ENCODE measurements at places on chromosomes 16 and 17.

DNA sequence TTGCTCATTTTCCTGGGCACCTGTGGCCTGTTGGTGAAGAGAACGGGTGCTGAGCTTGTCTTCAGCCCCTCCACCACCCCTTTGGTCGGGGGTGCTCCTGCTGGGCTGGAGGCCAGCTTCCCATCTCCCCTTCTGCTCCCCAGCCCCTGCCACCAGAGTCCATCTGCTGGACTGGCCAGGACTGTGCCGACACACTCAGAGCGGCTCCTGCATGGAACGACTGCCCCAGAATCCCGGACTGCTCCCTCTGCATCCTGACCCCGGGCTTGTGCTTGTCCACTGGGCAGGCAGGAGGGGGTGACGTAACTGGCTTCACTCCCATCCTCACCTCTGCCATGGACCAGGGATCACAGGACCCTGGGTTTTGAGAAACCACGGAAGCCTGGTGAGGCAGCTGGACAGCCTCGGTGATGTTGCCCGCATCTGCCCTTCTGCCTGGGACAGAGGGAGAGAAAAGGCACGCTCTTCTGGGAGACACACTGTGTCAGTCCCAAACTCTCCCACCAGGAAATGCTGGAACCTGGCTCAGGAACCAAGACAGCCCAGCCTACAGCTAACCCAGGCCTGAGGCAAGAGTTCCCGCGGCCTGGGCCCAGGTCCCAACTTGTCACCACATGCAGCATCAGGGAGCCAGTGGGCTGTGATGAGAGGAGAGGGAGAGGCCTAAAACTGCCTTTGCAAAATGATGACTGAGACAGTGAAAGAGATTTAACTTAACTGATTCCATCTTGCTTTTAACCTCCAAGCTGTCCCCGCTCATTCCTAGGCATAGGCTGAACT is 16.1 kb upstream of the GSDMA start:
- no peak for DNase-seq

DNA sequence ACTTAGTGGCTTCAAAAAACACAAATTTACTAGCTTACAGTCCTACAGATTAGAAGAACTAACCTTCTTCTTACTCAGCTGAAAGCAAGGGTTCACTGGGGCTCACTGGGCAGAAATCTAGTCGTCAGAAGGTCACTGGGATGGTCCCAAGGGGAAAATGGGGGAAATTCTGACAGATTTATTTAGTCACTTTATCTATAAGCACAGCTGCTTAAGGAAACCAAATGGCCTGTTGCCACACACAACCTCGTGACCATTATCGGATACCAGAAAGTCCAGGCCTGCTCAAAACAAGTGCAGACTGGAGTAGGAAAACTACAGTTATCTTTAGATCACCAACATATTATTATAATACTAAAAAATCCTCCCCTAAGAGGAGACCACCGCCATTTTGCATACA is 374.6 kb upstream of the ASIC2 start:
- DNase-seq: no peak

- DNase-seq: no peak
These were observed 26.9 kb upstream of the LITAF start for GRCh38 chr16:11613381-11614303.

DNA sequence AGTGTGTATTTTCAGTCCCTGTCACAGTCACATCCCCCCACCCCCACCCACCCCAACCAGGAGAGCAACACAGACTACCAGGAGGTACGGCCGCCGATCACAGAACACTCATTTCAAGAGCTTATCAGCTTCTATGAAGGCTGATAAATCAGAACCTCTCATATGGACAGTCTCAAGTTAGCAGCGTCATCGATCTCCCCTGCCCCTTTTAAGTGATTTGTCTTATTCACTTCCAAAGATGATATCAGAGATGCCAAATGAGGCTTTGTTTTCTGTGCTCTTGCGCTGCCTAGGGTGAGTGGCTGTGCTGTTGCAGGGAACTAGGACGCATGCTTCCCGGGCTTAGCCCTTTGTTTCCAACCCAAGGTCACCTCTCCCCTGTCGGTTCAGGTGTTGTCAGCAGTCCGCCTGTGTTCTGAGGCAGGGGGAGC is 26.8 kb upstream of the PMFBP1 start:
- DNase-seq: no peak

GRCh38 chr17:14471052-14471451 is 170.2 kb downstream of the HS3ST3B1 start:
- no peak for DNase-seq

- no peak for DNase-seq
These were observed 55.0 kb downstream of the STH start for GRCh38 chr17:46053911-46054534.

DNA sequence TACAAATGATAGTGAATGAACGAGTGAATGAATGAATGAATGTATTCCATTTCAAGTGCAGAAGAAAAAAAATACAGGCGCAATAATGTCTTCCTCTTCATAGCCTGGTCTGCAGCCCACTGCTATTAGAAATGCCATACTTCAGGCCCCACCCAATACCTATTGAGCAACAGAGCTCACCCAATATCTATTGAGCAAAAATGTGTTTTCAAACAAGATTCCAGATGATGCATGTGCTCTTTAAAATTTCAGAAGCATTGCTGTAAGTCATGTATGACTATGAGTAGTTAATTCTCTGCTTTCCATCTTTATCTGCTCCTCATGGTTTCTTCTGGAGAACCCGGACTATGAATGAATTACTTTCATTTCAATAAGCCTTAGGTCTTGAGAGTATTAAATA is 308.2 kb downstream of the XYLT1 start:
- DNase-seq: no peak

DNA sequence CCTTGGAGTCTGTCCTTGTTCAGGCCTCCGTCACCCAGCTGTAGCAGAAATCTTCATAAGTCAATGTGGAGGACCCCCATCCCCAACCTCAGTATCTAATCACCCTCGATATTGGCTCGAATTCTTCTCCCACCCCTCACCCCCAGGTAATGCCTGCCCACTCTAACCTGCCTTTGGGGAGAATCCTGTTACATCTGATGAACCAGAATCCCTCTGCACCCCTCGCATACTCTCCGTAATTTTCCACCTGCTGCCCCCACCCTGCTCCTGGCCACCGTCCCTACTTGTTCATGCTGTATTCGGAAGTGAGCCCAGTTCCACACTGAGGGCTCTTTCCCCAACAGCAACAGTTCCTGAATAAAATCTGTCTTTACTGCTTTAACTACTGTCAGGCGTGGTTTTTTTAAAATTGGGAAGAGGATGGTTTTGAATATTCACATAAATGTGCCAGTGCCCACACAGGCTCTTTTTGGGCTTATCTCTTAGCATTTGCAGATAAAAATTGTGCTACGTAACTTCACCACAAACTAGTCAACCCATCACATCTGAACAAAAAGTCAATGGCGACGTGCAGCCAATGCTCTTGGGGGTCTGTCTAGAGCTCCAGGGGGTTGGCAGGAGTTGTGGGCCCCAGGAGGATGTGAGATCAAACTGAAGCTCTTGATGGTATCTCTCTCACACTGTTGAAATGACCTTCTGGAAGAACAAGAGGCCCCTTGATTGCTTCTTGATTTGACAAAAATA is 73.7 kb downstream of the NETO2 start:
- DNase-seq: no peak

GRCh38 chr16:57775661-57776469 is 26.4 kb downstream of the KIFC3 start:
- no peak for DNase-seq

- DNase-seq: no peak
These were observed 84.8 kb downstream of the IRF8 start for GRCh38 chr16:85983606-85984230.

DNA sequence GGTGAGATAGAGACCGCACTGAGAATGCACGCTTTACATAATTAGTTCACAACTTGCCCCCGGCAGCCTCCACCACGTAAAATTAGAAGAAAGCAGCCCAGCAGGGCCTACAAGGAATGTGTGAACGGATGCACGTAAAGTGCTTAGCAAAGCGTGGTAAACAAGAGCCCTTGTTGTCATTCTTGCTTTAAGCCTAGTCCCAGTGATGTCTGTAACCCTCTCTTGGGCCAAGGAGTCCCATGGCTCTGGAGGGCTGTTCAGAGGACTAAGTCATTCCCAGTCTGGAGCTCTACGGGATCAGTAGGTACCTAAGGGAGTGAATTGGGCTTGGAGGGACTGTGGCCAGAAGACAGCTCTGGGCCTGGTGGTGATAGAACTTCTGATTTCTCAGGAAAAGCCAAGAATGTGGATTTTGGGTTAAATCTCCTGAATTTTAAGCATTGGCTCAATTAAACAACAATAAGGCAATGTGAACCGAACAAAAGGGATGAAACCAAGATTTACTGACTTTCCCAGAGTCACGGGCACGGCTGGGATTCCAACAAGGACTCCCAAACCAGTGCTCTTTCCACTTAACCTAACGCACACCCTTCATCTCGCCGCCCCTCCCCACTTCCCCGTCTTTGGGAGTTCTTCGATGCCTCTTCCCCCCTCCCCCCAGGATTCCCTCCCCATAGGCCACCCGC is 775 bp upstream of the CHP2 start:
- DNase-seq: no peak

DNA sequence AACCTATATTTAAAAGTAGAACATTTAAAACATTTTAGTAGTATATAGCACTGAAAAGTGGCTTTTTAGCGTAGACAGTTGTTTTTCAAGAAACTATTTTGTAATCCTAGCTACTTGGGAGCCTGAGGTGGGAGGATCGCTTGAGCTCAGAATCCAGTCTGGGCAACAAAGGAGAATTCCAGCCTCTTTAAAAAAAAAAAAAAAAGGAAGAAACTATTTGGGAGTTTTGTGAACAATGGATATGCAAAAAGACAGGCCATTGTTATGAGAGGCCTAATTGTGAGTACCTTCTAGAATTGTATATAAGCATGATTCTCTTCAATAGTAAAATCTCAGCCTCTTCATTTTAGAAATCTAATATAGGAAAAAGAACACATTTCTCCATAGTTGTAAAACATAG is 17.6 kb downstream of the OMG start:
- no peak for DNase-seq

- peak; percentile 92 for DNase-seq
These were observed 8.5 kb upstream of the THAP11 start for GRCh38 chr16:67833415-67834241.

GRCh38 chr16:48864055-48864454 is 254.1 kb upstream of the N4BP1 start:
- DNase-seq: no peak

DNA sequence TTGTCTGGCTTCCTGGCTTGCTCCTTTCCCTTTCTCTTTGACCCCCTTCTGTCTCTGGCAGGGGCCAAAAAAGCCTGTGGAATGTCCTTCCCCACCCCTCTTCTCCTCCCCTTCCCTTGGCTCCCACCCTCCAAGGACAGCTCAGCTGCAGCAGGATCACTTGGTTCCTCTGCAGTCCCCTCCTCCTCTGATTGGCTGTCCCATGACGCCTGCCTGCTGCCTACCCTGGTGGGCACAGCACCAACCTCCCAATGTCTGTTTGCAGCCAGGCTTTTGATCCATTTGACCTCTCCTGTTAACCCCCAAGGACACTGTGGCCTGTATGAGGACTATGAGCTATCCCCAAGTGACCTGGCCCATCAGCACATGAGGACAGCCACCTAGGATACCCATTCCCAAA is 14.8 kb upstream of the MTMR4 start:
- DNase-seq: no peak

- DNase-seq: no peak
These were observed 58.5 kb downstream of the IQCK start for GRCh38 chr16:19776565-19776964.

- no peak for DNase-seq
These were observed 39.4 kb upstream of the CDH5 start for GRCh38 chr16:66326991-66327513.

GRCh38 chr17:40806131-40806530 is 6.4 kb upstream of the KRT28 start:
- DNase-seq: no peak

DNA sequence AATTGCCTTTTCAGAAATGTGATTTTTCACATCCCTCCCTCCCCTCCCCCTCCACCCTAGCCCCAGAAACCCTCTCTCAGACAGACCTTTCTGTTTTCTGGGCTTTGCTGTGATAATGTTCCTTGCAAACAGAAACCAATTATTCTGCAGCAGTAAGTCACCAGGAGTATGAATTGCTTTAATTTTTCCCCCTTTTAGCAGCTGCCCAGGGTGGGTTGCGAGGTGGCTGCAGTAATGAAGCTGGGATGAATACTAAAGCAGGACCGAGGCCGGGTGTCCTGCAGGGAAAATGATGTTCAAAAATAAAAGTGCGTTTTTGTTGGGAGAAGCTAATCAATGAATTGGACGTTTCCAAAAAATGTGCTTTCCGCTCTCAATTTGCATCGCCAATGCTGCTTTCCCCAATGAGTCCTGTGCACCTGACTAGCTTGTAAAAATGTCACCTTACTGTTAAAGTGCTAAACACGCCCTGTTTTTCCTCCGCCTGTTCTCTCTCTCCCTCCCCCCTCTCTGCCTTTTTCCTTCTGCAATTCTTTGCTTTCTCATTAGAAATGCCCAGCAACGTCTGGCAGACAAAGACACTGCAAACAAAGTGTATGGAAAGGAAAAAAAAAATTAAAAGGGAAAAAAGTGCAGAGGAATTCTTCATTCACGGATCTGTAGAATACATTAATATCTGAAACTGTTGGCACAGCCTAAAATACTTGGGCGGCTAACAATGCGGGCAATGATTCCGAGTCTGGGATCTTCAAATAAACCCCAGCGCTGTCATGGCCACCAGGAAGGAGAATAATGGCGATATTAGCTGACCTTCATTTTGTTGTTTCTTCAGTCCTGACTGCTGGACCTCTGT is 244.1 kb downstream of the STX8 start:
- DNase-seq: no peak

GRCh38 chr17:36602924-36603384 is 1.6 kb downstream of the MRM1 start:
- peak; percentile 78 for DNase-seq

DNA sequence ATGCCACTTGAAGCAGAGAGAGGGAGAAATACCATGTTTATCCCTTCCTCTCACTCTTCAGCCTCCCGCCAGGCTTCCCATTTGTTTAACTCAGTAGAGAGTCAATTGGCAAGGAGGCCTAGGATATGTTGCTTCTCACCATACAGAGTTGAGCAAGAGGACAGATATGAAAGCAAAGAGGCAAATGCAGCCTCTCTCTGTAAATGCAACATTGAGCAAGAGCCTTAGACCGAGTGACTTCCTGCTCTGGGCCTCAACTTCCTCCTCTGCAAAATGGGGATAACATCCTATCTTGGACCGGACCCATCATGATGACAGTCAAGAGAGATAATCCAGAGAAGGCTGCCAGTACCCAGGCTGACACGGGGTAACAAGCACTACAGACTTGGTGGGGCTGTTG is 36.8 kb downstream of the SOCS1 start:
- no peak for DNase-seq

- DNase-seq: no peak
These were observed 806 bp downstream of the TBX21 start for GRCh38 chr17:47733674-47734410.

GRCh38 chr17:65243838-65244625 is 106.9 kb downstream of the RGS9 start:
- no peak for DNase-seq

GRCh38 chr16:65070831-65071432 is 50.9 kb downstream of the CDH11 start:
- no peak for DNase-seq

GRCh38 chr17:63983320-63983719 is 10.6 kb upstream of the SCN4A start:
- DNase-seq: no peak
